ENCODE measurements at places on chromosomes 3 and 15.

- peak; percentile 16 for DNase-seq
Measured at GRCh38 chr15:72783004-72783639, 436 bp downstream of the ADPGK start.

DNA sequence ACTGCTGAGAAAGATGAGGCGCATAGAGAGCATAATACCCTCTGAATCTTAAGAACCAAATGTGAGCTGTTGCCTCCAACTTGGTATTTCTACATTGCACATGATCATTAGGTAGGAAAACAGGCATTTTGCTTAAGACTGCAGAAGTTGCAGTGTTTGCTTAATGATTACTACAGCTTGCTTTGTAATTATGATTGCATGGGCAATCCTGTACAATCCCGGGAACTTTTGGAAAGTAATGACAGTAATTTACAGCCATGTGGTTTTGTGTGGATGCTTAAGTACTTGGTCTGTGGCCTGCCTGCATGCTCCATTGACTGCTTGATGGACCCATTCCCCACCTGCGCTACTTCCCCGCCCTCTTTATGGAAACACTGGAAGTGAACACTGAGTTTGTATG is 301.1 kb downstream of the DIPK2A start:
- DNase-seq, result no peak

DNA sequence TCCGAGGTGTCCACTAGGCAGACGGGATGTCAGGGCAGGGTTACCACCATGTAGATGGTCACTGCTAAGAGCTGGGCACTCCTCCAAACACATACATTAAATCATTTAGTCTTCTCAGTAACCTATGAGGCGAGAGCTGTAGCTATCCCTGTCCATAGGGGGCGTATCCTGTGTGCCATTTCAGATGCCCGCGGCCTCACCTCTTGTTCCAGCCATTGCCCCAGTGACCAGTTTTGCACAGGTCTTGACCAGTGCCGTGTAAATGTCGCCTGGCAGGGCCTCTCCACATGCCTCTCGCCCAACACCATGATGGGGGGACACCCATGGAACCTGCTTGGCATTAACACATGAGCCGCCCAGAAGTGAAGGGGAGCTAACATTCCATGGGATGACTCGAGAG is 20.8 kb upstream of the SRP14 start:
- no peak for DNase-seq

GRCh38 chr15:29570121-29570947 is 251.9 kb downstream of the TJP1 start:
- no peak for DNase-seq

GRCh38 chr3:183122257-183122932 is 23.1 kb upstream of the MCCC1 start:
- no peak for DNase-seq

DNA sequence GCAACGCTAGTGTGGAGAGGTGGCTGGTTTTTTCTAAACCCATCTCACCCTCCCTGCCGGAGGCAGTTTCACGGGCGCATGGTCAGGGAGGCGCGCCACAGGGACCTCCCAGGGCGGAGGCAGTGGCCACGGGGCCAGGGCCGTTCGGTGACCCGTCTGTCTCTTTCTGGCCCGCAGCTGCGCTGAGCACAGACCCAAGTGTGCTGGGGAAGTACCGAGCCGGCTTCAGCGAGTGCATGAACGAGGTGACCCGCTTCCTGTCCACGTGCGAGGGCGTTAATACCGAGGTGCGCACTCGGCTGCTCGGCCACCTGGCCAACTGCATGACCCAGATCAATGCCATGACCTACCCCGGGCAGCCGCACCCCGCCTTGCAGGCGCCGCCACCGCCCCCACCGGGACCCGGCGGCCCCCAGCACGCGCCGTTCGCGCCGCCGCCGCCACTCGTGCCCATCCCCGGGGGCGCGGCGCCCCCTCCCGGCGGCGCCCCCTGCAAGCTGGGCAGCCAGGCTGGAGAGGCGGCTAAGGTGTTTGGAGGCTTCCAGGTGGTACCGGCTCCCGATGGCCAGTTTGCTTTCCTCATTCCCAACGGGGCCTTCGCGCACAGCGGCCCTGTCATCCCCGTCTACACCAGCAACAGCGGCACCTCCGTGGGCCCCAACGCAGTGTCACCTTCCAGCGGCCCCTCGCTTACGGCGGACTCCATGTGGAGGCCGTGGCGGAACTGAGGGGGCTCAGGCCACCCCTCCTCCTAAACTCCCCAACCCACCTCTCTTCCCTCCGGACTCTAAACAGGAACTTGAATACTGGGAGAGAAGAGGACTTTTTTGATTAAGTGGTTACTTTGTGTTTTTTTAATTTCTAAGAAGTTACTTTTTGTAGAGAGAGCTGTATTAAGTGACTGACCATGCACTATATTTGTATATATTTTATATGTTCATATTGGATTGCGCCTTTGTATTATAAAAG is 1.8 kb downstream of the HES1 start:
- peak; percentile 34 for DNase-seq

DNA sequence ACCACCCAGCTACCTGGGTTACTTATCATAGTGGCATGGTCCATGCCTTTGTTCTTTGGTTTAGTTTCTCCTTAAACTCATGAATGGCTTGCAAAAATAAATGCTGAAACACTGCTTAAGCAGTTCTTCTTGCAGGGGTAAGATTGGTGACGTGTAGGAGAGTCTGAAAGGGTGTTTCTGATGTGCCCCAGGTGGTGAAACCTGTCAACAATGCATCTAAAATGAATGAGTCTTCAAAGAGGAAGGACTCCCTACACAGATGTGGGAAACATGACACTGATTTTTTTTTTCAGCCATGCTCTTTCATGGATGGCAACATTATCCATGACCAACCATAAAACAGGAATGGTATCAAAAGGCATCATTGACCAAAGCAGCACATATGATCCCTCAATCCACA is 72.0 kb downstream of the KCNH8 start:
- DNase-seq, result no peak

- no peak for DNase-seq
Measured at GRCh38 chr15:46322753-46323152, 687.9 kb downstream of the SQOR start.

DNA sequence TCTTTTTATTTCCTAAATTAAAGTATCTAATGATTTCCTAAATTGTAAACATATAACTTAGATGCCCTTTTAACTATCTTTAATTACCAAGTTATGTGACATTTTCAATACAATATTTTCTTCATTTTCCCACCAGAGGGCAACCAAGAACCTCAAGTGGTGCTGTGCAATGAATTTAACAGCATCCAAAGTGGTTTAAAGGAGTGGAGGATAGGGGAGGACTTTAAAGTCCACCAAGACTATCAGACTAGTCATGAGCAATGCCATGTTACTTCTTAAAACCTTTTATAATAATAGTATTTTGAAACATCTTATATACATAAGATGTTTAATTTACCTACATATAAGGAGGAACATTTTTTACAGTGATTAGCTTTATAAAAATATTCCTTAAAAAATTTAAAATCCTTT is 74.4 kb downstream of the DLG1 start:
- DNase-seq, result no peak

DNA sequence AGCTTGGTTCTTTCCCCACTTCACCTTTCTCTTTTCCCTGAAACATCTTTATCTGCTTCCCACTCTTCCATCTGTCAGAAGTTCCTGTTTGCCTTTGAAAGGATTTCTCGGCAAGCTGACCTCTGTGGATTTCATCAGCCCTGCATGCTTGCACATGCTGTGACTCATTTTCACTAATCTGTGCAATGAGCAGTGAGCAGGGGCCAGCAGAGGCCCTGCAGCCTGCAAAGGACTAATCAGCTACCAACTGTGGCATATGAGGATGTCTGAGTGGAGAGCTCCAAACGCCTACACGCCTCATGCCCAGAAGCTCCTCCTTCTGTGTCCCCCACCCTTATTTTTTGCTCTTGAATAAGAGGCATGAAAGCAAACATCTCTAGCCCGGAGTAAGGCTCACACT is 333.0 kb upstream of the SEMA6D start:
- no peak for DNase-seq

DNA sequence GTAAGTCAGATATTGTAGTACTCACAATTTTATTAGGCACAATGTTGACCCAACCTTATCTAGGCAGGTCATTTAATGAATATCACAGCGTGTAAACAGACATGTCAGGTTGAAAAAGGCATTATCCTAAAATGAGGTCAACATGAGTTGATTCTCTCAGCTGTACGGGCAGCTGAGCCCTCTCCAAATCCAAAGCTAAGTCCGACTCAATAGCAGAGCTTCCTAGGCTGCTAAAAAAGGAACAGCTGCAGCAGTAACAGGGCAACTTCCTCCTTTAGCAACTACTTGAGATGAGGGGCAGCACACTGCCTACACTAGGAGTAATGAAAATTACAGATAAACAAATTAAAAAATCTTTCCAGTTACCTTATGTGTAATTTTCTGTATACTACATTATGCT is 189.2 kb downstream of the CADM2 start:
- DNase-seq, result no peak

DNA sequence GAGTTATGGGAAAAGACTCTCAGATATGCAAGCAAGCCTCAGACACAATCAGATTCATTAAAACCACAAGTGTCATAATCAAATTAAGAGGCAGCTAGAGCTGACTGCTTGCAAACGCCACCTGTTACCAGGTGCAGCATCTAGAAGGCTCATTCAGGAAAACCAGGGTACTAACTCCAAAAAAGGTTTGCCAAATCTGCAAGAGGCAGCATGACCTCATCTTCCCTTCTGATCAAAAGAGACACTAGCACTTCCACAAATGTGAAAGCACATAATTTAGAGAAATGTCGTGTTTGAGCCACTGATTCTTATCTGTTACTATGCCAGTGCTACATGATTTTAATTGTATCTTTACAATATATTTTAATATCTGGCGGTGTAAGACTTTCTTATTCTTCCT is 123.3 kb upstream of the NANOGP8 start:
- no peak for DNase-seq

All from stimulated activated CD8-positive, alpha-beta memory T cell treated with anti-CD3 and anti-CD28 coated beads, Interleukin-7, amount 100 ng/mL, for 4 hours (primary cell).